Activated T-helper 1 cell treated with anti-CD3 and anti-CD28 coated beads, Interleukin-2, amount 50 U/mL, for 16 hours (primary cell): ENCODE measurements at places on chromosomes 16 and 17.

GRCh38 chr17:45221081-45222013, at the start of gene FMNL1:
TSS of gene FMNL1 (plus strand) at chr17:45221885. CDS start at chr17:45222125, 240 bp downstream.
- DNase-seq, result peak; percentile 54

GRCh38 chr17:40402668-40403067, 15.0 kb downstream of the TOP2A start:
- no peak for DNase-seq

DNA sequence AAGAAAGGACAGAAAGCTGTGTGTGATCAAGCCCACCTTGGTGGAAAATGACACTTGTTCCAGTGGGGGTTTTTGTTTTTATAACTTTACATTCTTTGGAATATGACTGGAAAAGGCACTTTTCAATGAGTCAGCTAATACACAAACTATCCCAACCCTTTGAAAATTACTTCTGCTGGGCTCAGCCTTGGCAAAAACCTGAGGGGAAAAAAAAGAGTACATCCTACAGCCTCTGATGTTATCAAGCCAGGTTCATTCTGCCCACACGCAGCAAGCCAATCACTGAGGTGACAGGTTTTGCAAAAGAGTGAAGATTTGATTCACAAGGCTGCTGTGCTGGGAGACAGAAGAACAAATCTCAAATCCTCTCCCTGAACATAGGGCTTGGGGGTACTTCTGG, 484.5 kb upstream of the ERCC4 start:
- no peak for DNase-seq

- no peak for DNase-seq
Measured at GRCh38 chr16:76441876-76442275, 164.7 kb downstream of the CNTNAP4 start.

- DNase-seq, result no peak
Measured at GRCh38 chr16:78057803-78058564, 35.6 kb downstream of the CLEC3A start.

DNA sequence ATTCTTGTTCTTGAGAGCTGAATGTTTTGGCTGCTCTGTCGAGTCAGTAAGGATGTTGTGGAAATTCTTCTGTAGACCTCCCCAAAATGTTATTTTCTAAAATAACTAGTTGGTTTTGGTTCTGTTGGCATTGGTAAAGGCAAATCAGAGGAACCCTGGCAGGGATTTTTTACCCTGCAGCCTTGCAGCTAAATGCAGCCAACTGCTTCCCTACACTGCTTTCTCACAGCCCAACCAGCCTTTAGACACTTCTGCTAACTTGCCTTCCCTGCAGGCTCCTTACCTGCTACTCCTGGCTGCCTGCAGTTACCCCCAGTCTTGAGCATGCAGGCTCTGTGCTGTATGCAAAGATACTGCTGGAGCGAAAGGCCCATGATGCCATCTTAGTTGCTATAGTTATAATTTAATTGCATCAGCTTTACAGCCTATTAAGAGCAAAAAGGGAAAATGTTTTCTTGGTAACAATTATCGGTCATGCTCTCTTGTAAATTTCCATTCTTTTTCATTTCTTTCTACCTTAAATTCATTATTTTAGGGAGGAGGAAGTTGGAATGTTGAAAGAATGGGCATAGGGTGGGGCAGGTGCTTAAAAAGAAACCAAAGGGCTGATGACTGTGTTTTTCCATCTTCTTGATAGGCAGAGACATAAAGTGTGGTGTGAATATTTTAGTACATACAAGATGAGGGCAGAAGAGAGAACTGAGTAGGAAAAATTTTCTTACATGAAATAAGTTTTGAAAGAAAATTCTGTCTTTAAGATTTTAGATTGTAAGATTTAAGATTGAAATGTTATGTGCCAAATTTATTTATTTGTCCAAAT, 20.0 kb downstream of the NUP93 start:
- DNase-seq, result no peak

DNA sequence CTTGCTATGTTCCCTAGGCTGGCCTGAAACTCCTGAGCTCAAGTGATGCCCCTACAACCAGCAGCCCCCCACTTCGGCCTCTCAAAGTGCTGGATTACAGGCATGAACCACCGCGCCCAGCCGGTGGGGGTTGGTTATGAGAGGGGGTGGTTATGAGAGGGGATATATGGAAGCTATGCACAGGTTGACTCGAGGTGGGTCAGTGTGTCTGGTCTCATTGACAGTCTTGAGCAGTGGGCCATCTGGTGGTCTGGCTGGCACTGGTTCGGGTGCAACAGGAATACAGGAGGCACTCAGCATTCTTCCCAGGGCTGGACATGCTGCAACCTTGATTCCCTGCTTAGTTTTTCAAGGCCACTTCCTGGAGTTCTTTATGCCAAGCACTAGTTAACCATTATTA, 5.6 kb upstream of the STX1B start:
- no peak for DNase-seq

GRCh38 chr16:22621586-22622155, 111.0 kb downstream of the NPIPB5 start:
- DNase-seq, result no peak

GRCh38 chr16:48430890-48431289, 45.7 kb upstream of the SIAH1 start:
- DNase-seq, result no peak

GRCh38 chr17:35684055-35684802, 47.2 kb upstream of the RASL10B start:
- no peak for DNase-seq

DNA sequence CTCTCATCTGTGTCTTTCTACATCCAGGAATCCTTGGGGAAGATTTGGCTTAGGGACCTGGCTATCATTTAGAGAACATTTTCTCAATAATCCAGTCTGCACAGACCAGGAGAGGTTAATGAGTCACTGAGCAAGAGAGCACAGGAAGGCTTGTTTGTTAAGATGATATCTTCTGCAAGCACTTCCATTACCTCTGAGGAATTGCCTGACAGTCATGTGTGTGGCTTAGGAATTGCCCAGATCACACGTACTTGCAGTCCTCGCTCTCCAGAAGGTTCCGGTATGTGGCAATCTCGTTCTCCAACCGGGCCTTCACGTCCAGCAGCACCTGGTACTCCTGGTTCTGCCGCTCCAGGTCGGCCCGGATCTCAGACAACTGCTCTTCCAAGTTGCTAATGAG, 3.3 kb downstream of the KRT37 start:
- DNase-seq, result no peak

GRCh38 chr16:55849536-55849935, 16.6 kb upstream of the CES1 start:
- DNase-seq, result no peak

DNA sequence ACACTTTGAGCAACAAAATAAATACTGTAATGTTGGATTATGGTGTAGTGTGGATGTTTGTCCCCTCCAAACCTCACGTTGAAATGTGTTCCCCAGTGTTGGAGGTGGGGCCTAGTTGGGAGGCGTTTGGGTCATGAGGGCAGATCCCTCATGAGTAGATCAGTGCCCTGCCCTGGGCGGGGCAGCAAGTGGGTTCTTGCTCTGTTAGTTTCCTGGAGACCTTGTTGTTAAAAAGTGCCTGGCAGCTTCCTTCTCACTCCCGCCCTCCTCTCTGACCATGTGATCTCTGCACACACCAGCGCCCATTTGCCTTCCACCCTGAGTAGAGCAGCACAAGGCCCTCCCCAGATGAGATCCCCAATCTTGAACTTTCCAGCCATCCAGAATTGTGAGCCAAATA, 67.7 kb downstream of the MPRIP start:
- DNase-seq, result no peak

- no peak for DNase-seq
Measured at GRCh38 chr17:82915757-82916027, 75.9 kb upstream of the ZNF750 start.

- DNase-seq, result no peak
Measured at GRCh38 chr17:74343526-74344284, 17.7 kb downstream of the KIF19 start.

GRCh38 chr16:63612462-63613227, 1509.2 kb downstream of the CDH11 start:
- no peak for DNase-seq

DNA sequence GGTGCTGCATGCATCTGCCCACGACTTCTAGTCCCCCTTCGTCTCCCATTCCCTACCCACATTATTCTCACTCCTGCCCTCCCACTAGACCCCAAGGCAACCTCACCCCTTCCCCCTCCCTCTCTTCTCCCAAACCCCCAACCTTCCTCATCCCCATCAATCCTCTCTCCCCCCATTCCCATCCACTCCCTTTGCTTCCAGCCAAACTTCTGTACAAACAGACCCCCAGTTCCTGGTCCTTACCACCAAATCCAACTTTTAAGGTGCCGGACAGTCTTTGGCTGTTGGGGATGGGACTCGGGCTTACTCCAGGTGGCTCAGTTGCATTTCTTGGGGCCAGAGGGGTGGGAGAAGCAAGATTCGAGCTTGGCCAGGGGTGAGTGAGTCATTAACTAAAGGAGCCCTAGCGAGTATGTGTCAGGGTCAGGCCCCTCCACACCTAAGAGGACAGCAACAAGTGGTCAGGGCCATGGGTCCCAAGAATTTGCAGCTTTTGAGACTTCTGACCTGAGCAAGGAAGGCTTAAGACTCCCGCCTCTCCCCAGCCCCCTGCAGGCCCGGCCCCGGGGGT, at the start of gene SLC38A8:
Gene SLC38A8 (minus strand): TSS at position 488 of the 571 bp plus-strand sequence. CDS start 638 bp downstream, outside the sequence.
- no peak for DNase-seq

DNA sequence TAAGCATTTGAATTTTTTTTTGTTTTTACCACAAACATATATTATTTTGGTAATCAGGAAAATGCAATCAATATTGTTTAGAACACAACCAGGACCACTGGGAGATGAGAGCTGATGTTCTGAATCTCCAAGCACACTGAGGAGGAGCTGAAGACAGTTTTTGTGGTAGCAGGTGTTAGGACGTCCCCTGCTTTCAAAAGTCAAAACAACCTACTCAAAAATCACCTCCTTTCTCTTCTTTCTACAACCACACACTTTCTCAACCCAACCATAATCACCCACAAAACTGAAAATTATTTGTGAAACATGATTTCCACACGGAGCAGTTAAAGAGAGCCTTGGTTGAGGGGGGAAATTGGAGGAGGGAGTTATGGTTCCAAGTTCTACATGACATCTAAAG, 26.7 kb upstream of the CFAP20 start:
- no peak for DNase-seq

GRCh38 chr17:77610972-77611521, 347.5 kb upstream of the TNRC6C start:
- no peak for DNase-seq

DNA sequence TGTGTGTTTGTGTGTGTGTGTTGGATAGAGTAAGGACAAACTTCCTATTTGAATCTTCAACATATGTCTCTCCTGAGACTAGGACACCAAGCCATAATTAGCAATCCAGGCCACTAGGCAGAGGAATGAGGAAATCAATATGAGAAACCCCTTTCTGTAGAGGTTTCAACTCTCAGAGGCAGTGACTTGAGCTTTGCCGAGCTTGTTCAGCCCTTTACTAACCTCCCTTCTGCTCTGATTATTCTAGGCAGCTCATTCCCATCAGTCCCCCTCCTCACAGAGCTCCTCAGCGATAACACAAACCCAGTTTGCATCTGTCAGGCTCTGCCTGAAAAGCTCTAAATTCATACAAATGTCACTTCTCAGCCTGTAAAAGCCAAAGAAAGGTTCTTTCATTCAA, 1030.3 kb downstream of the CDH8 start:
- DNase-seq, result no peak

- DNase-seq, result no peak
Measured at GRCh38 chr16:11355862-11356261, 10.6 kb downstream of the RMI2 start.

- no peak for DNase-seq
Measured at GRCh38 chr17:4607261-4607741, 23.0 kb downstream of the SMTNL2 start.

GRCh38 chr16:82133798-82134197, 36.2 kb downstream of the MPHOSPH6 start:
- DNase-seq, result no peak

GRCh38 chr16:85098565-85098964, 13.7 kb downstream of the CIBAR2 start:
- no peak for DNase-seq

DNA sequence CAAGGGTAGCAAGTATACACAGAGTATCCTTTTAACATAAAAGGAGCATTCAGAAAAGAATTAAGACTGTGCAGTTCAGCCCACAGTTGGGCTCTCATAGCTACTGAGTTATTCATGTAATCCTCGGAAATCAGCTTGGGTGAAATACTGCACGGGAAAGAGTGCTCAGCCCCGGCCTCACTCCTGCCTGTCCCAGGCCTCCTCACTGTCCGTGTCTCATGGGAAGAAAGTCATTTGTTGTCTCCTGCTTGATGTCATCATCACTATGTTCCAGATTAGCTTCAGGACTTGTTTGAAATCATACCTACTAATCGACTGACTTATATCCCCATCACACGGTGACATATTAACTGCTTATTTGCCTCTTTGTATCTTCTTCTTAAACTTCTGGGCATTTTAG, 223.3 kb upstream of the CHMP6 start:
- no peak for DNase-seq

DNA sequence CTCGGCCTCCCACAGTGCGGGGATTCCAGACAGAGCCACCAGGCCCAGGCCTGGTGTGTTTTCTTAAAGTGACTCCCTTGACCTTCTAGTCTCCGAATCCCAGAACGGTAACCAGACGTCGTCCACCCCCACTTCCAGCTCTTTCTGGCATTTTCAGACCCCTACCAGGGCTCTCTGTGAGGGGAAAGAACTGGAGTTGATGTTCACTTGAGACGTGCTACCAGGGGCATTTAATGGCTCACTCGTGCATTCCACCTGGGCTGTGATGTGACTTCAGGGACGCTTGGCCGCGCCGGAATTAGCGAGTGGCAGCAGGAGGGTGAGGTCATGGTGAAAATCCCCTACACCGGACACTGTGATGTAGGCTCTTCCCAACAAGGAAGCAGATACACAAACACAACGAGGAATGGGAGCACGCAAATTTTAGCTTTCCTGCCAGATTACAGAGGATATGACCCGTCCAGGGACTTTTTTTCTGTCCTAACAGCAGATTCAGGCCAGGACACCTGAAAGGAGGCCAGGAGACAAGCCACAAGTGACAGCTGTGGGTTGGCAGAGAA, 1.1 kb upstream of the GNA13 start:
- no peak for DNase-seq

DNA sequence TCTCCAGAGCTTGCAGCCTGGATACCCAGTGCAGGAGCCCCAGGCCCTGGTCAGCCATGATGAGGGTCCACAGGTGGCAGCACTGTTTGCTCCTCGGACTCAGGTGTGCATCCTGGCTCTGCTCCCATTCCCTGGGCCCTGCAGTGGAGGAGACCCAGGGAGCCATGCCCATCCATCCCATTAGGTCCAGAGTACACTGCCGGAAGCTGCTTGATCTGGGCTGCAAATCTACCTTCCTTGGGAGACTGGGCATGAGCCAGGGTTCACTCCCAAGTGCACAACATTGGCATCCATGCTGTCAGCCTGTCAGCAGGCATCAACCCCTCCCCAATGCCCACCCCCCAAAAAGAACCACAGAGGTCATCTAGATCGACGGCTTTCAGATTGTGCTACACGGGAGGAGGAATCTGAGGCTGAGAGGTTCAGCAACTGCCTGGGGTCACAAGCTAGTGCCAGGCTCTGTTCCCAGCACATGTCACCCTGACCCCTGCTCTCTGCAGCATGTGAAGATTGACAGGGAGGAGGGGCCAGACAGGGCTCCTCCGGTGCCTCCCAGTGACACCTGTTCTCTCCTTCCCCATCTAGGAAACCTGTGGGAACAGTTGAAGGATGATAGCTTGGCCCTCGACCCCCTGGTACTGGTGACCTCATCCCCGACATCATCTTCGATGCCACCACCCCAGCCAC, 15.7 kb downstream of the UNC119 start:
- no peak for DNase-seq

- no peak for DNase-seq
Measured at GRCh38 chr17:7184091-7184488, 4.9 kb upstream of the ASGR1 start.
